Activated naive CD4-positive, alpha-beta T cell (primary cell): ENCODE measurements at places on chromosomes 16 and 17.

GRCh38 chr17:78878871-78879527 lies 24.0 kb downstream of the CEP295NL start:
- DNase-seq: no peak

- DNase-seq: no peak
These were observed 139.4 kb downstream of the CCDC182 start for GRCh38 chr17:57605675-57606105.

GRCh38 chr16:30491744-30492308 lies 19.3 kb downstream of the ITGAL start:
- DNase-seq: no peak

DNA sequence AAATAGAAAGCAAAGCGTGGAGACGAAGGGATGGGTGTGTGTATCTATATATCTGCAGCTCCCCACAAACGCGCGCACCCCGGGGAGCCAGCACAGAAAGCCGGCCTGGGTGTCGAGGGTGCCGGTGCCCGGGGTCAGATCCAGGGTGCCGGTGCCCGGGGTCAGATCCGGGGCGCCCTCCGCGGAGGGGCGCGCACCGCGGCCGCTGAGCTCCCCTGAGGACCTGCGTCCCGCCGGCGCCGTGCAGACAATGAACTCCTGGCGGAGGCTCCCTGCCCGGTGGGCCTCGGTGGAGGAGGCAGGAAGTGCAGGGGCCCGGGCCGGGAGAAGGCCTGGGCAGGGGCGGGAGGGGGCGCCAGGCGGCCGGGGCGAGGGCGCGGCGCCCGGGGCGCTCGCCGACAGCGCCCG lies 1.1 kb downstream of the ZNF423 start:
- no peak for DNase-seq

- DNase-seq: no peak
These were observed 1568.6 kb upstream of the GOT2 start for GRCh38 chr16:60302676-60303075.

DNA sequence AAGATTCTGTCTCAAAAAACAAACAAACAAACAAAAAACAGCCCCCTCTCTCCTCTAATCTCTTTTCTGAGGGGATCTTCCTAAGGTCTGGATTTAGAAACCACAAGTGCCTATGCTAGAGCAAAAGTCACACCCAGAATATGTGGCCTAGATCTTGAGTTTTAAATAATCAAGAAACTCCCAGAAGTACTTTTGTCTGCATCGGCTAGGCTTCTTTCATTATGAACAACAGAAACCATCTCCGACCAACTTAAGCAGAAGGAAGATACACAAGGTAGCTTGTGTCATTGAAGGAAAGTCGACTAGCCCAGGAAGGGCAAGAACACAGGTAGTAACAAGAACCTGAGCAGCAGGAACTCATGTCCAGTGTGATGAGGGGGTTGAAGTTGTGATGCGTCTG lies 73.9 kb upstream of the KIFC3 start:
- no peak for DNase-seq
